Hematopoietic multipotent progenitor cell treated with erythropoietin and hydrocortisone succinate and interleukin-3 and kit ligand, for 4 days (in vitro differentiated cells): ENCODE measurements at places on chromosomes 11 and 22.

DNA sequence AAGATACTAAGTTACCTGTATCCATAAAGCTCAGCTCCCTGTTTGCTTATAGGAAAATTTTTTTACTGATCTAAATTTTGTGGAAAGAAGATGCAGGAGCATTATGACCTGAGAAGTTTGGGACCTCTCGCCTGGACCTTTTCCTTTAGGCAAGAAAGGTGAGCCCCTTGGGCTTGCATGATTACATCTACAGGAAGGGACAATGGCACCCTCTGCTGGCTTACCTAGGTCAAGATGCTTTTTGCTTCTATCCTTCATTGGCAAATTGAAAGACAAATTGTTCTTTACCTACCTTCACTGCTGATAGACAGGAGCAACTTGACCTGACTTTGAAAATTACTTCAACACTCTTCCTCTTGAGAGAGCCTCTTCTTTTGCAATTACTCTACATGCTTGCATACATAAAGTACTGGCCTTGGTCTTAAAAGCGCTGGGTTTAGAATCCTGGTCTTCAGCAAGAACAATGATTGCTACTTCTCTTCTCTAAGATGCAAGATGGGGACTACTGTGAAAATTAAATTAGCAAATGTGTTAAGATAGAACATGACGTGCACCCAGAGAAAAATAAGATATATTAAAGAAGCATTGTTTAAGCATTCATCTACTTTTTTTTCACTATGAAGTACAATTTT lies 147.2 kb downstream of the TRPC6 start:
- peak; percentile 55 for DNase-seq

DNA sequence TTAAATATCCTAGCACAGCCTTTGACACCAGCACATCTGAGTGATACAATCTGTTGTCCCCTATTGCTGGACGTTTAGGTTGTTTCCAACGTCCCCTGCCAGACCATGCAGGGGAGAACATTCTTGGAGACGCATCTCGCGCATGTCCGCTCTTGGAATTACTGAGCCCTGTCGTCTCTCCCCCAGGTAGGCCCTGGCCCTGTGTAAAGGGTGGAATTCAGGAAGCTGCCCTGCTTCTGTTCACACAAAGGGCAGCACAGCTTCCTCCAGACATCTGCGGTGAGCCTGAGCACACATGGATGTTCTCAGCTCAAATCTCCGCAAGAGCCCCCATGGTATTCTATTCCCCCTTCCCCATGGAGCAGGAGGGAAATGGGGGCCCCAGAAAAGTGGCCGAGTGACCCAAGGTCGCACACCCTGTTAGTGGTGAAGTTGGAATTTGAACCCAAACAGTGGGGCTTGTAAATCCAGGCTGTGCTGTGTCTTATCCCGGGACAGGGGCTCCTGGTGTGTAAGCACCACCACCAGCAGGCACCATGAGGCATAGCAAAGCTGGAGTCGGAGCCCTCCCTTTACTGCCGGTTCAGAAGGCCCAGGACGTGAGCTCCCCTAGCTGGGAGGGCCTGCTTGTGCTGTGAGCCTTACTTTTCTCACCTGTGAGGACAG lies 5.0 kb upstream of the FGF19 start:
- no peak for DNase-seq

- DNase-seq = peak; percentile 66
Observed at GRCh38 chr11:10608584-10608983, 40.1 kb upstream of the LYVE1 start.

DNA sequence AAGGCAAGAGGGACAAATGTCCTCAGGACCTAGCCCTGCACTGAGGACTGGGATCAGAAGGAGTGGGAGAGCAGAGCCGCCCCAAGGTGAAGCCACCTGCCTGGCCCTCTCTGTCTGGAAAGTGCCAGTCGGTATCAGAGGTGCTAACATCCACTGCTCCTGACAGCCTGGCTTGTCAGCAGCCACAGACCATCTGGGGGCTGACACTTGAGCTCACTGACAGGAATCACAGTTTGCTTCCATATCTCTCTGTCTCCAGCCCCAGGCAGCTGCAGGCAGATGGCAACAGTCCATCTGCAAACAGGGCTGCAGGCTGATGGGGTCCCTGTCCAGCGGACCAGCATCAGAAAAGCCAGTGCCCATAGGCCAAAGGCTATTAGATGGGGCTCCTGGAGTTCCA lies 5.5 kb downstream of the OPCML start:
- no peak for DNase-seq

- DNase-seq = no peak
Observed at GRCh38 chr11:108034952-108035351, 26.3 kb downstream of the CUL5 start.

GRCh38 chr11:116162886-116163230 lies 609.9 kb downstream of the BUD13 start:
- DNase-seq = no peak

GRCh38 chr11:18088366-18088765 lies 17.5 kb downstream of the SAAL1 start:
- DNase-seq = no peak

DNA sequence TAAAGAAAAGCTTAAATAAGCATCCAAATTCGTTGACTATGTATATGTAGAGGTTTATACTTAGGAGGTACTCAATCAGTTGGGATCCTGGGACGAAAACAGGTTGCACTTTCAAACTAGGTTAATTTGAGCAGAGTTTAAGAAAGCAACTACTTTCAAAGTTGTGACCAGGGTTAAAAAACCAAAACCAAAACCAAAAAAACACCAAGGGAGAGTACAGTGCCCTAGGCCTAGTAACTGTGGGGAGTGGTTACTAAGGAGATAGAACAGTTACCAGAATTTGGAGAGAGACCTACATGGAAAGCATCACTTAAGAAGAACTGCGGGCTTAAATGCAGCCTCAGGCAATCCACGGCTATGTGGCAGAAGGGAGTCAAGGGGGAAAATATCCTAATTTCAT lies 148.3 kb downstream of the JRKL start:
- DNase-seq = no peak

- DNase-seq = no peak
Observed at GRCh38 chr11:110133160-110133559, 40.0 kb downstream of the ZC3H12C start.

GRCh38 chr22:43018615-43019014 lies 3.7 kb upstream of the PACSIN2 start:
- no peak for DNase-seq

GRCh38 chr11:2750682-2751522 lies 51.1 kb upstream of the KCNQ1OT1 start:
- DNase-seq = no peak

- peak; percentile 72 for DNase-seq
Observed at GRCh38 chr11:37727371-37727770, 1129.3 kb upstream of the RAG2 start.

GRCh38 chr11:117909611-117910382 lies 19.4 kb downstream of the TMPRSS13 start:
- peak; percentile 68 for DNase-seq

DNA sequence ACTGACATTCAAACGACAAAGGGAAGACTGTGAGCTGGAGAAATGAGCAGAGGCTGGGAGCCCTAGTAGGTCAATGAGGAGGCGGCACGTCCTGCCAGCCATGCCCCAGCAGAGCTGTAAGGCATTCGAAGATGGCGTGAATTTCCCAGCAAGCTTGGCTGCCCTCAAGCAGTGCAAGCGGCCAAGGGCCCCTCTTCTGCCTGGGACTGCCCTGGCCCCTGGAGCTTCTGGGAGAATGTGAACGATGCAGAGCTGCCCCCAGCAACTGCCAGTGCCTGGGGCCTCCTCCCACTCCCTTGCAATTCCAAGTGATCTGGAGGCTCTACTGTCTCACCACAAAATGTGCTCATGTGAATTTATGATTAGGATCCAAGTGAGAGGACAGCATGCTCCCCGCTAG lies 4.3 kb downstream of the PPM1F start:
- DNase-seq = peak; percentile 37

GRCh38 chr11:127470306-127470884 lies 469.8 kb upstream of the KIRREL3 start:
- DNase-seq = peak; percentile 65

GRCh38 chr11:117647872-117648271 lies 149.1 kb downstream of the DSCAML1 start:
- DNase-seq = no peak

DNA sequence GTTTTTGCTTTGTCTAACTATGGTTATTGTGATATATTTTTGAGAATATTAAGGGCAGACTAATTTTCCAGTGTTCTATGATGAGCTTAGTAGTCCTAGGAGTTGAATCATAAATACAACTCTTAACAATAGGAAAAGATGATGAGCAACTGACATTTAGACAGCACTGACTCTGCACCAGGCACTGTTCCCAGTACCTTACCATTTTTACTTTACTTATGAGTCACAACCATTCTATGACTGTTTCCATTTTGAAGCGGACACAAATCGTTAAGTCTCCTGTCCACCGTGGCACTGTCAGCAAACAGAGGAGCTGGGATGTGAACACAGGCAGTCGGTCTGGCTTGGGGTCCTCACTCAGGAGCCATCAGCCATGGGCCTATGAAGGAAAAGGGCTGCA lies 3.4 kb upstream of the SCGB2A2 start:
- DNase-seq = no peak

- peak; percentile 68 for DNase-seq
Observed at GRCh38 chr11:12893787-12894672, 115.1 kb upstream of the RASSF10 start.

DNA sequence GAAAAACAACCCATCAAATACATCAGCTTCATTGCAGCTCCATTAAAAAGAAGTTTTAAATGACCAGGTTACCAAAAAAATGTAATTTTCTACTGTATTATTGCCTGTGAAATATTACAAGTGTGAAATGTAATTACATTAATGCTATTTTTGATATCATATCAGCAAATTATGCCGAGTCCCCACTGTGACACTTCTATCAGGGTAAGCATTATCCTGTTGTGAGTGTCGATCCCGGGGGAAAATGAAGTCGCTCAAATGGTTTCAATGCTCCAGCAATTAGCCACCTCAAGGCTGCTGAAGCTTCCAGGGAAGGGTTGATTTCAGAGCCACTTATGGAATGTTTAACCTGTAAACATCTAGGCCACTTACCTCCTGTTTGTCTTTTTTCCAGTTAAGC lies 70.4 kb downstream of the RCN1 start:
- DNase-seq = no peak

DNA sequence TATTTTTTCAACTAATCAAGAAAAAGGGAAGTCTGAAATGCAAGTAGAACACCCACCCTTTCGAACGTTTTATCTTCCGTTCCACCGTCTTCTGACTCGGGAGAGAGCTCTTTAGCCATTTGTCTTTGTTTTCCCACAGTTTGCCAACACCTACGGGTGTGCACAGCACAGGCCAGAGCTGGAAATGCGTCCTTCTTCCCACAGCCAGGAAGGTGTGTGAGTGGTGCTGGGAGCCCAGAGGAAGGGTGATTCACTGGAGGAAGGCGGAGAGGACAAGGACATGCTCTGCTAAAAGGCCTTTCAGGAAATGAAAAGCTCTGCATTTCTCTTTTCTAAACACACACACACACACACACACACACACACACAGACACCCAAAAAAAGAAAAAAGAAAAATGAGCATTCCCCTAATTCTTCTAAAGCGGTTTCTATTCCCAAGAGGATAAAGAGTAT lies 18.5 kb downstream of the ENDOD1 start:
- DNase-seq = peak; percentile 31
